Activated CD8-positive, alpha-beta T cell treated with anti-CD3 and anti-CD28 coated beads for 36 hours (primary cell): ENCODE measurements at places on chromosomes 3 and 15. TPM values are rescaled to one million over a fixed set of nuclear protein-coding genes. Genes with fewer than 3 reads are reported as not detected.
A peak's percentile ranks its signal among the peaks of the same experiment; 100 is the strongest.

GRCh38 chr3:38040401-38040800 lies 1.4 kb downstream of the DLEC1 start:
- DNase-seq: no peak

- DNase-seq: no peak
These were observed 150.3 kb downstream of the ALCAM start for GRCh38 chr3:105516972-105517371.

DNA sequence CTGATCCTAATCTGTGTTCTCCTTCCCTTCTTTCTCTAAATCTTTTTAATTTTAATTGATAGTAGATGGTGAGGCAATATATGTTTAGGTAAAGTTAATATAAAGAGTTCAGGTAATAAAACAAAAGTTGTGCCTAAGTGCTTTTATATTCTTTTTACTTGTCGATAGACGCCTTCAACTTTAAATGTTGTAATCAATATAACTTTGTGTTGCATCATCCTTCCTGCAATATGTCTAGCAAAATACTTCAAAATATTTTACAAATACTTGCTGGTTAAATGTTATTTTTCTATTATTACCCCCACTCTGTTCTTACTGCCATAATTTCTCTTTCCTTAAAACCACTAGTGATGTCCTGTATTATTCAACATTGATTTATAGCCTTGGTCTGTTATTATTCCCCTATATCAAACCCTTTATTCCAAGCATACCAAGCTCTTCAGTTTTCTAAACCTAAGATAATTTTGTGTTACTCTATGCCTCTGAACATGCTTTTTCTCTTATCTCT lies 92.4 kb downstream of the NAALADL2 start:
- no peak for DNase-seq

- no peak for DNase-seq
These were observed 91.0 kb downstream of the NPAP1 start for GRCh38 chr15:24766511-24767133.

- peak; percentile 90 for DNase-seq
These were observed 19.1 kb downstream of the DNAJB8 start for GRCh38 chr3:128447561-128448013.

DNA sequence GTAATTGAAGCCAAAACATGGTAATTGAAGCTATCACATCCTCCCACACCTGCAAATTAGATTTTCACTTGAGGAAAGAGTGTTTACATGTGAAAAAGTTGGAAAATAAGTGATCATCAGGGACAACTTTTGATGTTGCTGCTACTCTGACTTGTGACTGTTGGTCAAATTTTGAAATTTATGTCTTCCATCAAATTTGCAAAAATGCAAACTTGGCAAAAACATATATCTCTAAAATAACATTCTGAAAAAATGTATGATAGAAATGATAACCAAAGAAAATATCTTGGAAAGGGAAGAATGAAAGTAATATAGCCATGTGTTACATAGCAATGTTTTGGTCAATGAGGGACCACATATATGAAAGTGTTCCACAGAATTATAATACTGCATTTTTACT lies 703.9 kb upstream of the SEMA6D start:
- no peak for DNase-seq

GRCh38 chr3:160709477-160710182 lies 32.7 kb downstream of the ARL14 start:
- no peak for DNase-seq

GRCh38 chr3:117018655-117019054 lies 309.1 kb downstream of the TUSC7 start:
- DNase-seq: no peak

DNA sequence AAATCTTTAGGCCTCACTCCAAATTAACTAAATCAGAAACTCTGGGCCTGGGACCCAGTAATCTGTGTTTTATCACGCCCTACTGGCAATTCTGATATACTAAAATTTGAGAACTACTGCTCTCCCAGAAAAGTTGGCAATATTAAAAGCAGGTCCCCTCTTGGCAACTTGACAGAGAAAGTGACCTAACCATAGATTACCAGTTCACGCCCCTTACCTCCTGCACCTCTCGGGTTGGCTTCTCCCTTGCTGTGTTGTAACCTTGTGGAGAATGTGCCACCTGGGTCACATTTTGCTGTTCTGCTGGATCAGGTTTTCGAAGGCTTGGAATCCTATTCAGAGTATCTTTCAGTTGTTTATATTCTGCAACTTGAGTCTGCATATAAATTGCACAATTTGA lies 59.1 kb downstream of the GOLIM4 start:
- DNase-seq: no peak

DNA sequence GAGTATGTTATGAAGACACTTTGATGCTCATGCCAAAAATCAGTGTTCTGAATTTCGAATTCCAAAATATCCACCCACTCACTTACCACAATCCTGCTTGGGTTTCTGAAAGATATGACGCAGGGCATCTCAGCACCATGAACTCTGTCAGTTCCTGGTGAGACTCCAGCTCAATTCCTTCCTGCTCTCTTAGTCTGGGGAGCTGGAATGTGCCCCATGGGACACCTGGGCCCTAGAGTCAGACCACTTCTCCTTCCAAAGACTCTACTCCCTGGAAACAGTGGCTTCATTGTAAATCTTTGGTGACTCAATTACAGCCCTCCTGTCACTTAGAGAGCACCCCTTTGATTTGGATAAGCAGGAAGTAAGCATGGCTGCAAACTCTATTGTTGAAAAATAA lies 50.5 kb downstream of the CD86 start:
- no peak for DNase-seq

The BCHE gene
- total RNA-seq: not detected

The RAD18 gene
- total RNA-seq: 50.3 TPM

The BNC1 gene
- not detected for total RNA-seq

The ASB14 gene
- total RNA-seq: not detected

The CMTM8 gene
- total RNA-seq: 6.9 TPM
